ENCODE measurements at places on chromosomes 4 and X.

DNA sequence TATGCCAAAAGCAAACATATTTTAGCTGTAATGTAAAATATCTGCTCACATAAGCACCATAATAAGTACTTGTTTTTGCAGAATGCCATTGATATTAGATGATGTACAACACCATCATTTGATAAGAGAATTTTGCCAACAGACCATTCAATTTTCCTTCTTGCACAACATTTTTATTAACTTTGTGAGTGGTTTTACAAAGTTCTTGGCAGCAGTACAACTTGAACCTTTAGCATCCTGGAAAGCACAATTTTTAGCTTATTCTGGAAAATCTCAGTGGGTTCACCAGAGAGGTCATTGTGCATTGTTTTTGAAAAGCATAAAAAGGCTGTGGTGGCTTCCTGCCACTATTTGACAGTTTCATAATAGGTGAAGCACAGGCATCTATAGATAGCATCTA is 26.4 kb upstream of the REPS2 start:
- no peak for DNase-seq

- DNase-seq: no peak
Observed at GRCh38 chr4:37138789-37139188, 105.8 kb upstream of the NWD2 start.

GRCh38 chr4:17781300-17782287 is at the start of gene FAM184B:
Gene FAM184B, minus strand, starts transcription at chr4:17781621. Its CDS starts 322 bp downstream, at chr4:17781299.
- DNase-seq: peak; percentile 10

DNA sequence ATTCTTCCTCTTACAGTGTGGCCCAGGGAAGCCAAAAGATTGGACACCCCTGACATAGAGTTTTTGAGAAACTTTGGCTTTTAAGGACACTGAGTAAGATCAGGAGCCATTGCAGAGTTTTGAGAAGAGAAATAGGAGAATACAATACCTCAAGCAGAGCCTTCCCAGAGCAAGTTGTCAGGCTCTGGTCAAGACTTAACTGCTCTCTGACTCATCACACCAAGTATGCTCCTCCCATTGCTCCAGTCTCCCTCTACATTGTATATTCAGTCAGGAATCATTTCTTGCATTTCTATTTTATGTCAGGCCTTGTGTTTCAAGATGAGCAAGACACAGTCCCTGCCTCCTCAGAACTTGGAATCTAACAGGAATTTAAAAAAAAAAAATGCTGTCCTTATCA is 176.4 kb upstream of the FMR1 start:
- DNase-seq: no peak

- no peak for DNase-seq
Observed at GRCh38 chr4:172073590-172073989, 260.4 kb downstream of the GALNTL6 start.

DNA sequence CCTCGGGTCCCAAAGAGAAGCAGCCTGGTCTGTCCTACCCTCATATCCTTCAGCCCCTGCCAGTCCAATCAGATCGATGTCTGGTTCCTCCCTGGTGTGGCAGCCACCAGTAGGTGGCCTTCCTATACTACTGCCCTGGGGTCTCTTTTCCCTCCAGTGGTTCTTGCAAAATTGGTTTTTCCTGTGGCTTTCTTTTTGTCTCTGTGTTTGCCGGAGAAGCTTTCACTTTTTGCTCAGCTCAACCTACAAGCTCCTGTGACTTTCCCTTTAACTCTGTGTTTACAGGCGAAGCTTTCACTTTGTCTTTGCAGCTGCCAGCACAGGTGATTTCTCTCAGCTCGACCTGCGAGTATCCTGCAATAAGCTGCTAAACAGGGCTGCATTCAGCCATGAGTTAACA is 46.8 kb downstream of the UGT2A3 start:
- no peak for DNase-seq

- DNase-seq: no peak
Observed at GRCh38 chr4:1494416-1495315, 88.4 kb upstream of the NKX1-1 start.

DNA sequence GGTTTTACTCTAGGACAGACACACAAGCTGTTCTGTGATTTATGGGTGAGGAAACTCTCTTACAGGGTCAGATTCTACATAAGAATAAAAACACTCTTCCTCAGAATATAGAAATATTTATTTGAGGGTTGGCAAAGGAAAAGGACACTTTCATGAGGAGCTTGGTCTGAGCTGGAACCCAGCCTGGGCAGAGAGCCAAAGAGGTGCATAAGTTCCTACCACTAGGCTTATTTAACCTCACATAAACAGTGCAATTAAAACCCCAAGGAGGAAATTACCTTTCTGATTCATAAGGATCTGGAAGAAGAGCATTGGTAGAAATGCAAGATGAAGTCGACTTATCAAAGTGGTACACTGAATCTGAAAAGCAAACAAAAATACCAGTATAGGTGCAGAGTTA is 32.9 kb downstream of the SETD7 start:
- no peak for DNase-seq

DNA sequence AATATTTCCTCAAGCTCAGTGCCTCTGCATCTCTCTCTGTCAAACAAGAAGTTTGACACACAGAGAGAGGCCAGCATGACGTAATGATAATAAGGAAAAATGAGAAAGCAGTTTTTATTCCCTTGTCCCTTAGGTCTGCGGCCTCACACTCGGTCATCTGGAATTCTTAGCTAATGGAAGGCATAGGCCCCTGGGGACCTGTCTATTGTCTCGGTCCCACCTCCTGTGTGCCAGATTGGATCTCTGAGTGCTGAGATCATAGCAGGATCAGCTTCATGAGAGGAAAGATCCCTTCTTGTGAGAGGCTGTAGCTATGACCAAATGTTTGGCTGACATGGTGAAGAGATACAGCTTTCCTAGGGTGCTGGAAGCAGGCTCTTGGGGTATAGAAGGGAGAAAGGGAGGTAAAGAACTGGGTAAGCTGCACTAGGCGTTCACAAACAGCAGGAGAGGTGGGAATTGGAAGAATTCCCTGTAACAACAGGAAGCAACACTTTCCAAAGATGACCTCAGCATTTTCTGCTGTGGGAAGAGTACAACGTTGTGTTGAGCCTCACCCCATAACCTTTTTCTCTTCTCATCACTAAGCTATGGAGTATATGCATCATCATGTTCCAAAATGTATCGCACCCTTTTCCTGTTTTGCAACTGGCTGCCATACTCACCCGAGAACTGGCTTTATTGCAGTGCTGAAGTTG is 20.2 kb downstream of the TMEM31 start:
- no peak for DNase-seq

GRCh38 chrX:2391869-2392606 is 108.7 kb downstream of the DHRSX start:
- DNase-seq: no peak

DNA sequence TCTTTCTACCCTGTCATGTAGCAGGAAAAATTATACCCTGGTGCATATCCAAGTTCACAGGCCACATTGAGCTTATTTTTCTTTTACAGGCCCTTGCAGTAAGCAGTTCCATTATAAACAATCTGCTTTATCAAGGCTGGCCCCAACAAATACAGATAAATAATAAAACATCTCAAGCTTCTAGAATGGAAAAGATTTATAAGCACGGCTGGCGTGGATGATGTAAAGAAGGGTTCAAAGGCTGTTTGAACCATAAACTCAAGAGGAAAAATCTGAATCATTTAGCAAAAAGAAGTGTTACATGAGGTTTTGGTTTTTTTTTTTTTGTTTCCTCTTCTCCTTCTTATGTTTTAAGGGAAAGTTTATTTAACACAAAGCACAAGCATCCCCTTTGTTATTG is 109.7 kb downstream of the UNC5C start:
- no peak for DNase-seq

DNA sequence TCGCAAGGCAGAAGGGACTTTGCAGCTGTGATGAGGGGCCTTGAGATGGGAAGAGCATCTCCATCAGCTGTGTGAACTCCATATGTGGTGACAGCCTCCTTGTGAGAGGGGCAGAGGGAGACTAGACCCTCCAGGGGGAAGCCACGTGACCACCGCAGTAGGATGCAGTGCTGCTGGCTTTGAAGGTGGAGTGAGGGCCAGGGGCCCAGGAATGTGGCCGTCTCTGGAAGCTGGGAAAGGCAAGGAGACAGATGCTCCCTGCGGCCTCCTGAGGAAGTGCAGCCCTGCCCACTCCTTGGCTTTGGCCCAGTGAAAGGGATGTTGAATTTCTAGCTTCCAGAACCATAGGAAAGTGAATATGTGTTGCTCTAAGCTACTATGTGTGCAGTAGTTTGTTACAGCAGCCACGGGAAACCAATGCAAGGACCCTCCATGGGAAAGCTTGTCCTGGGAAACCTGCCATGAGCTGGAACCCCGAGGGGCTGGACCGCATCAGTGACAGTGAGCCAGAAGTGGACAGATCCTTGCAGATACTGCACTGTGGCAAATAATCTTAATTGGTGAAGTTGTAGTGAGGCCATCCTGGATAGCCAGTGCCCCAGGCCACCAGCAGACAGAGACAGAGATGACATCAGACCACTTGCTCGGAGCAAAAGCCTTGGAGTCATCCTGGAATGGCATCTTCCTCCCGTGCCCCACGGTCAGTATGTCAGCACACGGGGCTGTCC is 35.4 kb upstream of the SORCS2 start:
- no peak for DNase-seq

DNA sequence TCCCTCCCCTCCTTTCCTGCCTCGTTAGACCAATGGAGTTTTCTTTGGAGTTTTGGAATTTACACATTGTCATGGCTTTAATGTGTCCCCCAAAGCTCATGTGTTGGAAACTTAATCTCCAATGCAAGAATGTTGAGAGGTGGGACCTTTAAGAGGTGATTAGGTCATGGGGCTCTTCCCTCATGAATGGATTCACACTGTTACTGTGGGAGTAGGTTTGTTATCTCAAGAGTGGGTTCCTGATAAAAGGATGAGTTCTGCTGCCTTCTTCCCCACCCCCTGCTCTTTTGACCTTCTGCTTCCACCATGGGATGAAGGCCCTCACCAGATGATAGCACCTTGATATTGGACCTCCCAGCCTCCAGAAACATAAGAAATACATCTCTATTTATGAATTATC is 16.8 kb downstream of the MORF4L2 start:
- no peak for DNase-seq
